ENCODE measurements at places on chromosomes 12 and 14.

GRCh38 chr12:112664569-112664968 lies 127.0 kb upstream of the RPH3A start:
- no peak for DNase-seq

GRCh38 chr14:79354336-79354735 lies 857.0 kb downstream of the DIO2 start:
- no peak for DNase-seq

GRCh38 chr12:88001327-88001726 lies 27.9 kb downstream of the C12orf50 start:
- no peak for DNase-seq

DNA sequence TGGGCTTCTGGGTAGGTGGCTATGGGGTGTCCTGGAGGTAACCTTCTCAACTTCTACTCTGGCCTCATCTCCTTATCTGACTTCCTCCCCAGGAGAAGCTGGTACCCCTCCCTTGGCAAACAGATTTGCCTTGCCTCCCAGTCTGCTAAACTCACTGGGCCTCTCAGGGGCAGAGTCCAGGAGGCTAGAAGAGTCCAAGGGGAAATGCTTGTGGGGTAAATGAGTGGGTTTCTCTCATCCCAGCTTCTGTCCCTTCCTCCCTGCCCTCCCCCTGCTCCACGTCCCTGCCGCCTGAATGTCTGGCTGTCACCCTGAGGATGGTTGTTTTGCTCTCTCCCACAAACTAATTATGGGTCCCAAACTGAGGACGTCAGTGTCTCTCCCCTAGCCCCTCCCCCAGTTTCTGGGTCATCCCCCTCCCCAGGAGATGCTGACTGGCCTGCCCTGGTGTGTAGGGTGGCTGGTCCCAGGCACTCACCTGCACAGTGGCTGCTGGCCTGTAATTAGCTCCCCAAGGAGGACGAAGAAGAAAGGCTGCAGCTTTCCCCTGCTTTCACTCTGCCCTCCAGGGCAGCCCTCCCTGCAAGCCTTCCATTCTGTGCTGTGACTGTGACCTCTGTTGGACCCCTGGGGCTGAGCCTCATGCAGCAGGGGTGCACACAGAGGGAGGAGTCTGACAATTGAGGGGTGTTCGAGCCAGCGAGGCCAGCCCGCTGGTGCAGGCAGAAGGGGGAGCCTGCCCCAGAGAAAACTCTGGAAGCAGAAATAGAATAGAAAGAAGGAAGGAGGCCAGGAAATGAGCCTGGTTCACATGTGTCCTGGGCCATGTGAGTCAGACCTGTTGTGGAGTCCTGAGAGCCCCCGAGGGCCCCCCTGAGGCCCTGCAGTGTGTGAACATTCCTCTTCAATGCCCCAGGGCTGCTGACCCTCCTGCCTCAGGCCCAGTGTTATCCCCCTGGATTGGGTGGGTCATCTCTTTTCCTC lies at the start of gene LRP1-AS:
Gene LRP1-AS (minus strand): TSS at position 659 of the 984 bp plus-strand sequence.
- no peak for DNase-seq

- no peak for DNase-seq
Measured at GRCh38 chr14:104224506-104225277, 86.3 kb downstream of the KIF26A start.

DNA sequence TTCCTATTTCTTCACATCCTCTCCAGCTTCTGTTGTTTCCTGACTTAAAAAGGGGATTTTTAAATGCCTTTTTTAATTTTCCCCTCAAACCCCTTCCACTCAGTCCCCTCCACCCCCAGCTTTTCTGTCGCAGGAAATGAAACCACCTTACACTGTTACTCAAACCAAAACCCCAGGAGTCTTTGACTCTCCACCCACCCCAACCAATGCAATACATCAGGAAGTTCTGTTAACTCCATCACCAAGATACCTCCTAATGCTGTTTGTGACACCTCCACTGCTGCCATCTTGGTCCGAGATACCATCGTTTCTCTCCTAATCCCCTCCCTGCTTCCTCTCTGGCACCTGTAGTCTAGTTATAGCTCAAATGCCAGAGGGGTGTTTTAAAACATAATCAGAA lies 25.4 kb upstream of the CPM start:
- no peak for DNase-seq

- no peak for DNase-seq
Measured at GRCh38 chr14:100058777-100059437, 6.3 kb upstream of the EVL start.

DNA sequence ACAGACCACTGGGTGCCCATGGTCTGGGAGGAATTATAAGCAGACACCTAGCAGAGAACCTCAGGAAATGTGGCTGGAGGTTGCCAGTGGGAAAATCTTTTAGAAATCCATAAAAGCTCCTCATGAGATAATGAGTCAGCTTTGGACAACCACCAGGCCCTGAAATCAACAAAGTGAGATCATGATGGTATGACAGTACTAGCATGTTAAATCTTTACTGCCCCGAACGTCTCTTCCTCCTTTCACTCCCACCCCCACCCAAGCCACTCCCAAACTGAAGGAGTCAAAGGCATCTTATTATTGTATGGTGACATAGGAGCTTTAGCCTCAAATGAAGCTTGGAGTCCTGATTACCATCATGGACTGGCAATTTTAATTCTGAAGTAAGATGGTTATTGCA lies 240.0 kb downstream of the DIO2 start:
- no peak for DNase-seq

GRCh38 chr12:76920172-76921099 lies 41.6 kb upstream of the CSRP2 start:
- DNase-seq: no peak

DNA sequence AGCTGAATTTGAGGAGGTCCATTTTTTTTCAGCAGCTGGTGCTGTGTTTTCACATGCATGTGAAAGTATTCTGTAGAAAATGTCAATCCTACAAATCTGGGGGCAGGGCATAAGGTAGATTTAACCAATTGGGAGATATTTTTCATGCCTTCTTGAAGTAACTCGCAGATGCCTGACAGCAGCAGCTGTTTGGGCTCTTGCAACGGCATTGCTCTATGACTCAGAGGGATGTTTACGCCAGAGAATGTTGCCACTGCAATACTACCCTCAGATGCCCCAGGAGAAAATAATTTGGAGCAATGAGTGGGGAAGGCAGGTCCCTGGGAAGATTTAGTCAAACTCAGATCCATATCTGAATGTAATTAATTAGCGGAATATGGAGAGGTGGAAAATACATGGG lies 42.5 kb upstream of the MYBPC1 start:
- no peak for DNase-seq

GRCh38 chr12:108700833-108701541 lies 30.3 kb downstream of the CORO1C start:
- DNase-seq: no peak

- no peak for DNase-seq
Measured at GRCh38 chr12:10169104-10169503, 2.8 kb downstream of the OLR1 start.

DNA sequence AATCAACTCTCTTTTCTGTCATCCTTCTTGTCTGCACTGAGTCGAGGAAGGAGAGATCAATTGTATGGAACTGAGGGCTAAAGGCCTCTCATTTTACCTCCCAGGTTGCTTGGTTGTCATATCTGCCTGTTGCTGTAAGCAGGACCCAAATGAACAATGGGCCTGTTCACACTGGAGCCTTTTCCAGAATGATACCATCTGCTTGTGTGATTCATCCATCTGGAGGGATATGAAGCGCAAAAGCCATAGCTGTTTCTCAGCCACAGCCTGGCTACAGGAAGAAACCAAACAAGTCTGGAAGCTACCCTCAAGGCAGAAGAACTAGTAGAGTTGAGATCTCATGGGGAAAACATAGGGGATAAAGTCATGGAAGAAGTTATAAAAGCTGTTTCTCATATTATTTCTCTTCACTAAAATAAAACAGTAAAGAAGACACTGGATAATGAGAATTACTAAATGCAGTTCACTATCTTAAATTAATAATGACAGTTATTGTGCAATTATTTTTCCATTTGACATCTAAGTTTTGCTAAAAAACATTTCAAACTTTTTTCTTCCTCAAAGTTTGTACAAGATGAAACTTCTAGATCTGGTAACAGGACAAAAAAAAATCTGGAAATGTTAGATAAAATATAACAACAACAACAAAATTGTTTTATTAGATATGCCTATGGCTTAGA lies 106.3 kb downstream of the SPTSSA start:
- DNase-seq: no peak

- no peak for DNase-seq
Measured at GRCh38 chr12:32512910-32513309, 113.6 kb downstream of the FGD4 start.

GRCh38 chr14:57988445-57988844 lies 122.6 kb upstream of the SLC35F4 start:
- DNase-seq: no peak

GRCh38 chr14:51726166-51726899 lies 74.6 kb downstream of the FRMD6 start:
- DNase-seq: no peak

GRCh38 chr12:15411842-15412241 lies 89.5 kb downstream of the PTPRO start:
- DNase-seq: no peak

- no peak for DNase-seq
Measured at GRCh38 chr12:95538656-95539055, 12.6 kb downstream of the USP44 start.

- DNase-seq: no peak
Measured at GRCh38 chr12:70240673-70241072, 2.6 kb upstream of the CNOT2 start.

- DNase-seq: no peak
Measured at GRCh38 chr12:79988368-79988767, 53.5 kb upstream of the PPP1R12A start.

GRCh38 chr14:102774391-102775153 lies 2.7 kb upstream of the TRAF3 start:
- peak; percentile 52 for DNase-seq

GRCh38 chr12:1481906-1482305 lies 112.5 kb downstream of the FBXL14 start:
- no peak for DNase-seq

DNA sequence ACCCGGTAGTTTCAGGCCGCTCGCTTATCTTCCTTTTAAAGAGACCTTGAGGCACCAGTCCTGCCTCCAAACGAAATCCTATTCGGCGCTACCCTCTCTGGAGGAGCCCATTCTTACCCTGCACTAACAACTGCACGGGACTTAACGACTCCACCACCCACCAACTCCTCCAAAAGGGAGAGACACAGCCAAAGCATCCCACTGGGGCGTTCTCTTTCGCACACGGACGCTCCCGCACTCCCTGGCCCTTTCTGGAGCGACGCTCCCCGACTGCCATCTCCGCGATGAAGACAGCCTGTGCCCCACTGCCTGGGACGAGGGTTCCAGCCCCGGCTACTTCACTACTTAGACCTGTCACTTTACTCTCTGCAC lies 650 bp downstream of the GALC start:
- DNase-seq: no peak

GRCh38 chr12:110042264-110042663 lies 6.1 kb downstream of the C12orf76 start:
- DNase-seq: no peak

DNA sequence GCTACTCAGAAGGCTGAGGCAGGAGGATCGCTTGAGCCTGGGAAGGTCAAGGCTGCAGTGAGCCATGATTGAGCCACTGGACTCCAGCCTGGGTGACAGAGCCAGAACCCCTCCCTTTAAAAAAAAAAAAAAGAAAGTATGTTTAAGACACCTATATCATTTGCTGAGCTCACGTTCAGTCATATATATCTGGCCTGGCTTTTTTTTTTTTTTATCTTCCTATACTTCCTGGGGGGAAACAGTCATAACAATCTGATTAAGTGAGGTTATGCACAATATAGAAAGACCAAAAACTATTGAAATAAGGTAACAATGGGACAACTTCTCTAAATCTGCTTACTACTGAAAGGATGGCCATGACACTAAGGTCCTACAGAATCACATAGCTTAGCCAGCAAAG lies 9.4 kb upstream of the ARID2 start:
- no peak for DNase-seq

GRCh38 chr12:105107494-105108371 lies at the start of gene WASHC4:
Gene WASHC4, plus strand, starts transcription at chr12:105107731. Its CDS starts 70 bp downstream, at chr12:105107801.
- DNase-seq: peak; percentile 54

- no peak for DNase-seq
Measured at GRCh38 chr12:66119870-66120241, 10.7 kb downstream of the LLPH start.

GRCh38 chr14:95695913-95696312 lies 9.7 kb downstream of the TCL1B start:
- DNase-seq: no peak

DNA sequence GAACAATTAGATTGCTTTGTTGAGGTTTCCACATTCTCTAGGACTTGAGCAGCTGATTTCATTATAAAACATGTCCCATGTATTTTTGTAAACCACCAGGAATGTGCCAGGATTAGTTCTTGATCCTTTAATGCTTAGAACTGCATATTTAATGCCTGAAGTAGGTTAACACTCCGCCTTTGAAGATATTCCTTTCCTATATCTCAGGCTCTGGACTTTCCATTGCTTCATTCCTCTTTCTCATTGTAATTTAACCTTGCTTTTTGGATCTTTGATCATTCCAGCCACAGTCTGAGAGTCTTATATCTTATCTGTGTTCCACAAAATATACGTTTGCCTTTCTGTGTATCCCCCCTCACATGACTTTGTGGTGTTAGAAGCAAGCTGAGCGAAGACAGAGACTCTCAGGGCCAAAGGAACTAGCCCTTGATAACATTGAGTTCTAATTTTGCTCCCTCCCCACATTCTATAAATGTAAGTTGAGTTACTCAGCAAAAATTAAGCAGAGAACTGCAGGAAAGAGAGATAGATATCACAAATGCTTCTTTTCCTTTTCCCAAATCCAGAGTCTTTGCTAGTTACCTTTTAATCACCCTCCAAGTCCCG lies 2.4 kb upstream of the CLEC1B start:
- no peak for DNase-seq

DNA sequence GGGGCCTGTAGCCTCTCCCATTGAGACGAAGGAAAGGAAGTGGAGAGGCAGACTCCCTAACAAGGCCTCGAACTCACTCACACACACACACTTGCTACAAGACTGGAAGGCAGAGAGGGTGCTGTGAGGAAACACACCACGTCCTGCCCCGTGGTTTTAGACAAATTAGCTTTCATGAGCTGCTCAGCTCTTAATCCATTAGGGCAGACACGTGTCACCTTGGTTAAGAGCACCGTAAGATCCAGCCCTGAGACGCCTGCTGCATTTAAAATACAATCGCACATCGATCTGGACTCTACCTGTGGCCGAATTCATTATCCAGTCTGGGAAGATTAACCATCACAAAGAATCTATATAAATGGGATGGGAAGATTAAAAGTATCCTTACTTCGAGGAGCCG lies 72.0 kb downstream of the RIMBP2 start:
- DNase-seq: no peak

DNA sequence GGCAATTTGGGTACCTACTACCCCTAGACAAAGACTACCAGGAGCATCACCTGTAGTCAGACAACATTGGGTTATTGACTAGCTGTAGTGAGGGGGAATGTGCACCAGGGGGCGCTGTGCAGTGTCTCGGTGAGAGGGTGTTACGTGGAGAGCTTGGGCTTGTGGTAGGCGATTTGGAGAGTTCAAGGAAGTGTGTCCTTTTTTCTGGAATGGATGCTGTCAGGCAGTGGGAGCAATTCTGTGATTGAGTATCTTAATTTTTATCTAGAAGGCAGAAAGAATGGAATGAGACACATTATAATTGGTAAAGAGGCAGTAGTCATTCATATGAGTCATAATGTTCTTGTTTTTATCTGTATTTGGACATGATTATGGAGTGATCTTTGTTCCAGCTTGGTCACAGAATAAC lies 187.7 kb downstream of the GALC start:
- DNase-seq: no peak

- DNase-seq: no peak
Measured at GRCh38 chr12:53070877-53071492, 8.2 kb downstream of the SPRYD3 start.
